Activated naive CD4-positive, alpha-beta T cell treated with anti-CD3 and anti-CD28 coated beads for 36 hours (primary cell): ENCODE measurements at places on chromosomes 12 and 14.

- DNase-seq: no peak
Observed at GRCh38 chr14:104019806-104020205, 65.7 kb upstream of the ASPG start.

DNA sequence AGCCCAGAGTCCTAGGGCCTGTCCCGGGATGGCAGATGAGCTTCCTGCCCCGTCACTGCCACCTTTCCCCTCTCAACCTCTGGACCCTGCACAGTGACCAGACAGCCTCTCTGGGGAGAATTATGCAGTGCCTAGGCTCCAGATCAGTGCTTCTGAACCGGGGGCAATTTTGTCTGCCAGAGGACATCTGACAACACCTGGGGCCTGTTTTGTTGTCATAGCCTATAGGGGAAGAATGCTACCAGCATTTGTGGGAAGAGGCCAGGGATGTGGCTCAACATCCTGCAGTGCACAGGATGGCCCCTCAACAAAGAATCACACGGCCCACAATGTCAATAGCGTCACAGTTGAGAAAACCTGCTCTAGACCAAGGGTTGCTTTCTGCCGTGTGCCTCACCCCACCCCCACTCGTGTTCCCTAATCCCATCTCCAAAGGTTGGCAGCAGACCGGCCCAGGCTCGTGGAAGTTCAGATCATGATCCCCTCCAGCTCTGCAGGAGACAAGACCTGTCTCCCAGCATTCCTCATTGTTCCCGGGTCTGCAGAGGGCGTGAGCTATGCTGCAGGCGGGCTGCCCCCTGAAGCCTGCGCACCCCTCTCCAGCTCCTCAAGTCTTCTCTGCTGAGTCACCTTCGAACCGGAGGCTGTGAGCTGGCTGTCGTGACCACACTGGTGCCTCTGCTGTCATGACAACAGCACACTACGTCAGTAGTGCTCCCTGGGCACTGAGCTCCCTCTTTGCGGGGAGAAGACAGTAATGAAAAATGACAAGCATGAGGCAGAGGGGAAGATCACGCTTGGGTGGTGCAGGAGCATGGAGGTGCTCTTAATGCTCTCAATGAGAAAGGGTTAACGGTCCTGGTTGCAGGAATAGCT is 2.0 kb upstream of the GAPDH start:
- DNase-seq: peak; percentile 94

DNA sequence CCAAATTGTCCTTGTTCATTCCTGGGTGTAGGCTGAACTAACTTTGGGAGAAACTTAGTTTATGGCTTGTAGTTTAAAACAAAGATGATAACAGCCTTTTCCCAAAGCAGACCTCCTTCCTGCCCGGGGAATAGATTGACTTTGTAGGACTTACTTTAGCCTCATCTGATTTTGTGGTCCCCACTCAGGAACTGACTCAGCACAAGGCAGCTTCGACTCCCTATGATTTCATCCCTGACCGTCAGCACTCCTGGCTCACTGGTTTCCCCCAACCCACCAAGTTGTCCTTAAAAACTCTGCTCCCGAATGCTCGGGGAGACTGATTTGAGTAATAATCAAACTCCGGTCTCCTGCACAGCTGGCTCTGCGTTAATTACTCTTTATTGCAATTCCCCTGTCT is 40.1 kb upstream of the DDHD1 start:
- no peak for DNase-seq

GRCh38 chr12:127133675-127134335 is 1133.2 kb upstream of the TMEM132C start:
- no peak for DNase-seq

- no peak for DNase-seq
Observed at GRCh38 chr14:96215452-96216244, 11.0 kb downstream of the BDKRB2 start.

GRCh38 chr14:59776468-59776867 is 94.1 kb downstream of the RTN1 start:
- no peak for DNase-seq

- no peak for DNase-seq
Observed at GRCh38 chr14:23228812-23229211, 8.9 kb upstream of the RNF212B start.

GRCh38 chr12:21655591-21655990 is 2.1 kb downstream of the LDHB start:
- no peak for DNase-seq

DNA sequence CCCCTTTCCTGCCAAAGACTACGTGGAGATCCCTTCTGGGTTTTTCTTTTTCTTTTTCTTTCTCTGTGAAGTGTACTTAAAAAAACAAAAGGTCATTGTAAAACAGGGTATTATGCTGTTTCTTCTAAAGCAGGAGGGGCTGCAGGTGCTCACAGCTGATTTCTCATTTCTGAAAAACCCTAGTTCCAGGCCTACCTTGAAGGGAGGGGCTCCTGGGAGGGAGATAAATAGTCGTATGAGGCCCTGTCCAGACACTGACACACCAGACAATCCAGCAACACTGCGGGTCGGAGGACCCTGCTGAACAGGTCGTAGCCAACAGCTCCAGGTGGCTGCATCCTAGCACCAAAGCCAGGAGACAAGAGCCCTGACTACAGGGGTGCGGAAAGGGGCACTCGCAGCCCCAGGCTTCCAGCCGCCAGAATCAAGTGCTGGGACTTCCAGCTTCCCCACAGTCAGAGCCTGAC is 41.1 kb downstream of the PSMA6 start:
- DNase-seq: peak; percentile 60

DNA sequence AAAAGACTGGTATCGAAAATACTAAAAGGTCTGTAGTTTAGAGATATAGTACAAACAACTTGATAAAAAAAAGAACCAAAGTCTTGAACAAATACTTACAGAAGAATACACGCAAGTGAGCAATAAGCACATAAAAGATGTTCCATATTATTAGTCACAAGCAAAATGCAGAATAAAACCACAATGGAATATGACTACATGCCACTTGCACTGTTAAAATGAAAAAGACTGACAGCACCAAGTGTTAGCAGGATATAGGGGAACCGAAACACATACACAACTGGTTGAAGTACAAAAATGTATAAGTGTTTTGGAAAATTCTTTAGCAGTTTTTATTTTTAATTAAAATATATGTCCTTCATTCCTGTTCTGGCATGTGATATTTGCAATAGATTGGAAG is 3.6 kb downstream of the CLEC2A start:
- DNase-seq: no peak

- DNase-seq: no peak
Observed at GRCh38 chr12:104805186-104805585, 152.9 kb downstream of the SLC41A2 start.

DNA sequence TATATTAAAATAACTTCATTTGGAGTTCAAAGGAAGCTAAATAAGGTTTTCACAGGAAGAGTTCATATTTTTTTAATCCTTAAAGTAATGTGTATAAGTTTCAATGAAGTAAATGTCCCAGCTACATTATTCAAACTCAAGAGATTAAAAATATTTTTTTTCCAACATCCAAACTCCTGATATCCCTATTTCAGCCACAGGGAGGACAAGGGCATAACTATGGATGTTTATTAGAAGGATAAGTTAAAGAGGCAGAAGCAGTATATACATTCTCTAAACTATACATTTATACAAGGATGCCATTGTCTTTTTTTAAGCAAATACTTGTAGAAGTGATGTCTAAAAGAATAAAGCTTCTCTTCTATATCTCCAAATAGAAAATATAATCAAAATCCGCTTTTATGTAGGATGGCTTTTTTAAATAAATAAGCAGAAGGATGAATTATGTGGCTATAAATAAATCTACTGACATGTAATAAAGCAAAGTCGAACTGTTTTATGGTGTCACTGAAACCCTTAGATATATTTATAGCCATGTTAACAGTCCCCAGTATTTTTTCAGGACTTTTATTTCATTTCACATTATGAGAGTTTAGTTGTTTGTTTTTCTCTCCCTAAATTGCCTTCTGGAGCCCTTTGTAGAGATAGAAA is 936.5 kb downstream of the DIO2 start:
- no peak for DNase-seq

DNA sequence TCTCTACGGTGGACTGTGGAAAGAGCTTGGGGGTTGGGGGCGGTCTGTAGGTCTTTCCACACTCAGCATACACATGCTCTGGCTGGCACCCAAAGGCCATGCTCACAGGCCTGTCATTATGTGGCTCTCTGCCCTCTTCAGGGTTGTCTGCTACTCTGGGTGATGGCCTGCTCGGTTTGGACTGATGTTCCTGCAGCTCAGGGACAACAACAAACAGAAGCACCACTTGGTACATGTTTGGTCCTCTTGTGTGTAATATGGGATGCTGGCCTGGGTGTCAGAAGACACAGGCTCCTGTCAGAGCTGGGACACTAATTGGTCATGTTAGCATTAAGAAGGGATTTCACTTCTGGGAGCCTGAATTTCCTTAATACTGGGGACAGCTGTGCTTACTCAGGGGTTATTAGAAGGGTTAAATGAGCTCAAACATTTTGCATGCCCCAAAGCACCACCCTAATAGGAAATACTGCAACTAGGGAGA is 32.7 kb upstream of the SELPLG start:
- DNase-seq: no peak

DNA sequence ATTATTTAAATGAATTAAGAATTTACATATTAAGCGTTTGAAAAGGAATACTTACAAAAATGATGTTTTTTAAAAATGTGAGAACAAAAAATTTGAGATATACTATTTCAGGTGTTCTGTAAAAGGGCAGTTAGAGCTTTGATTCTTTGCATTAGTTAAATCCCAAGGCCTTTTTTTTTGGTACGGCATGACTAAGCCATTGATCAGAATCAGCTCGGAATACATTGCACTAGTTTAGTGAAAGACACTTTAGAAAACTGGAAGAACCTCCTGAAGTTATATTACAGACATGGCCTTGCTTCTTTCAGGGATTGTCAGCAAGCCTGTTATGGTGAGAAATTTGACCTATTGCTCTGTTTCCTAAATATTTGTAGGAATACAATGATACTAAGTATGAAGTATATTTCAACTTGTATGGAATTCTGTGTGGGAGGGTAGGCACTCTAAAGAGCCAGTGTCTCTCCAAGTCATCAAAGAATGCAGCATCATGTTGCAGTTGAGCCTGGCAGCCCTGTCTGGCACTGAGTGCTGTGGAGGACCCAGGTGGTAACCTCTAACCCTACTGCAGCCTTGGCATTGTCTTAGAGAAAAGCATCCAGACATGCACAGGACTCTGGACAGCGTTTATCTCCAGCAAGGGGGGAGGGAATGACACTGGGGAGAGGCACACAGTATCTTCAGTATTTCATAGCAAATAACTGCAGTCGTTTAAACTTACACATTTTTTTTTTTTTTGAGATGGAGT is 1.5 kb downstream of the KLC1 start:
- DNase-seq: no peak

- peak; percentile 90 for DNase-seq
Observed at GRCh38 chr12:113070117-113070906, 13.8 kb downstream of the DTX1 start.

DNA sequence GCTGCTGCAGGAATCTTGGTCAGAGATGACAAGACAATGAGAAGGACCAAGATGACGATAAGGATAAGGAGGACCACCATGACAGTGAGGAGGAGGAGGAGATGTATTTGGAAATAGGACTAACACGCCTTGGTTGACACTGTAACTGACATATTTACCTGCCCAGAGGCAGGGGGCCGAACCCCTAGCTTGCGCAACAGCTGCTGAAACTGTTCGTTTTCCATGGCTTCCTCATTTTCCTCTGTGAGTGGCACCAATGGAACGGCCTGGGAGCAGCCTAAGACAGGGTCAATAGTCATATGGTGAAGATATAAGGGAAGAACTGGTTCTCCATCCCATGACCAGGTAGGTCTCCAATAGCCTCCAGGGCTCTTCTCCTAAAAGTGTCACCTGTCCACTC is 28.8 kb downstream of the TIMELESS start:
- no peak for DNase-seq

DNA sequence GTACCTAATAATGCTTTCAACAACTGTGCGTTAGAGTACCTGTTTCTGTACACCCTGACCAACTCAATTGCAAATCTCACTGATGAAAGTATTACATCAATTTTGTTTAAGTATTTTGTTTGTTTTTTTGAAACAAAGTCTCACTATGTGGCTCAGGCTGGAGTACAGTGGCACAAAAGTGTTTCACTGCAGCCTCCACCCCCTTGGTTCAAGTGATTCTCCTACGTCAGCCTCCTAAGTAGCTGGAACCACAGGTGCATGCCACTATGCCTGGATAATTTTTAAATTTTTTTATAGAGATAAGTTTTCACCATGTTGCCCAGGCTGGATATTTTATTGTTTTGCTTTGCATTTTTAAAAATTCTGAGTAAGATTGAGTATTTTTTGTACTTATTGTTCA is 46.7 kb downstream of the YEATS4 start:
- DNase-seq: no peak

DNA sequence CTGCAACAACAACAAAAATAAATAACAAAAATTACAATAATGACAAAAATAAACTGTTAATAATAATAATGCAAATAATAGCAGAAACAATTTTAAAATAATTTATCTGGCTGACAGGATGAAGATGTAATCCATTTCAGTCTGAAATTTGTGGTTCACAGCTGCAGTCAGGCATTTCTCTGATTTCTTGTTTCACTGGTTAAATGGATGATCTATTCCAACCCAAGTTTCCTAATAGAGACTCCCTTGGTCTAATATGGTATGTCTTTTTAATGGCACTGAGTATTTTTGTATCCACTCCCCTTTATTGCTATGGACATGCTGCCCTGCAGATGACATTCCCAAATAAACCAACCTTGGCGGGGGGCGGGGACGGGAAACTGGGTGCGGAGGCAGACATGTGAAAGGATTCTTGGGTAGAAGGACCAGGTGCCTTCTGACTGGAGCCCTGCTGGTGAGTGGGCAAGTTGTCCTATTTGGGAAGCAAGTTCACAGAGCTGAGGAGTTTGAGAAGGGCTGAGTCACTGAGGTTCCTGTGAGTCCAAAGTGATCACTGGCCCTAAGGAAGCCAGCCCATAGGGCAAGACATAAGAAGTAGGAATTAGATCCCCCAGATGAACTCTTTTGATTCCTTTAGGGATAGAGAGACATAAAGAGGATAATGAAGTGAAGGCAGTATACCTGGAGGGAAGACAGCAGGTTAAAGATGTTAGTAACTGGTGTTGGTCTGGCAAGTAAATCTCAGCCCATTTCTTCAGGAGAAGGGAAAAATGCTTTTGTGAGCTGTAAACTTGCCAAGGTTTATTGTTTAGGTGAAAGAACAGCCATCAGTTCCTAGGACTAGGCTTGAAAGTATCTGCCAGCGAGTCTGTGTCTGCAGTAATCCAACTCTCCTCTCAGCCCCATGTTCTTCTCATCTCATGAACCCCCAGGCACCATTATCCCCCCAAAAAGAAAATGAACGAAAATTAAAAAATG is 14.5 kb downstream of the FOXG1 start:
- no peak for DNase-seq

DNA sequence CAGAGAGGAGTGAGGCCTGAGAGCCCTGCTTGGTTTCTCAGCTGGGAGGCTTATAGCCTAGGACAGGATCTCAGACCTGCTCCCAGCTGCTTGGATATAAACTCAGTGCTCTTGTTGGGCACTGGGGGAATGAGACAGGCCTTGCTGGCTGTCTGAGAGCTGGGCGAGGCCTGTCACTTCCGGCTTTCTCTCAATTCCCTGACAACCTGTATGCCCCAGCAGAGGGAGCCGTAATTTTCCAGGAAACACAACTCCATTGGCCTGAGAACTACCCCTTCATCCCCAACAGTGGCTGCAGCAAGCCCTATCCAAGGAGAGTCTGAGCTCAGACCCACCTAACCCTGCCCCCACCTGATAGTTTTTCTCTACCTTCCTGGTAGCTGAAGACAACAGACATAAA is 258.3 kb upstream of the STXBP6 start:
- DNase-seq: no peak

- no peak for DNase-seq
Observed at GRCh38 chr12:29242921-29243431, 93.9 kb downstream of the FAR2 start.
